ENCODE measurements at places on chromosomes 6 and 20.
A peak's percentile ranks its signal among the peaks of the same experiment; 100 is the strongest.

GRCh38 chr20:58746620-58747019 is 54.0 kb downstream of the NPEPL1 start:
- peak; percentile 31 for DNase-seq

GRCh38 chr6:106553440-106553839 is 75.9 kb downstream of the RTN4IP1 start:
- DNase-seq, result no peak

- DNase-seq, result no peak
Measured at GRCh38 chr6:158939255-158940159, 60.5 kb downstream of the RSPH3 start.

GRCh38 chr6:44268095-44268628 is 2.1 kb upstream of the TMEM151B start:
- DNase-seq, result peak; percentile 85

Measured in SK-N-DZ (cell line).